ENCODE measurements at places on chromosomes 3 and 15.

- H3K4me1 ChIP-seq: peaks cover 33% of the 10 kb centered on the region
- DNase-seq: no peak
- H3K36me3 ChIP-seq: no peaks in the 10 kb centered on the region
- peak within 1 kb of the TSS; percentile 82 for H3K27ac ChIP-seq
- no peaks in the 10 kb centered on the region for H3K27me3 ChIP-seq
Measured at GRCh38 chr3:51967384-51968169, at the start of gene PCBP4. Gene PCBP4 (minus strand): TSS chr3:51967454. CDS start chr3:51961240, 6,214 bp downstream.

DNA sequence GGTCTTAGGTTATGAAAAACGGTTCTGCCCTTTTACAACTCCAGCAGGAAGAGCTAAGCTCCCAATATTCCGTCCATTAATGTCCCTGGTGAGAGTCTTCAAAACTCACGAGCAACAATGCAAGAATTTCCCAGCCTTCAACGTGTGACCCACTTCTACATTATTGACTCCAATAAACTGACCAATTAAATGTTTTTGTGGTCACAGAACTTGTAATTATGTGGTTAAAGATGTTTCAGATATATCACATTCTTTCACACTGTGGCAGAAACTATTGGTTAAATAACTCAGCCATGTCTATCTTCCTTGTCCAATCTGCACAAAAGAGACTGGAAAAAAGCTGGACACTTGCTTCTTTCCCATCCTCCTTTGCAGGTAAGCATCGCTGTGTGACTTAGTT, 286.6 kb upstream of the ADAMTS9 start:
- no peaks in the 10 kb centered on the region for H3K36me3 ChIP-seq
- no peak overlapping the region for H3K27ac ChIP-seq
- no peaks in the 10 kb centered on the region for H3K4me1 ChIP-seq

- no peaks in the 10 kb centered on the region for H3K36me3 ChIP-seq
- DNase-seq: no peak
- no peak overlapping the region for H3K4me3 ChIP-seq
- H3K27me3 ChIP-seq: no peaks in the 10 kb centered on the region
- H3K27ac ChIP-seq: peak overlapping the region; percentile 37
- peaks cover 12% of the 10 kb centered on the region for H3K4me1 ChIP-seq
Measured at GRCh38 chr15:81254277-81254915, 57.7 kb downstream of the IL16 start.

- H3K27ac ChIP-seq: peak overlapping the region; percentile 54
- no peaks in the 10 kb centered on the region for H3K36me3 ChIP-seq
- DNase-seq: no peak
Measured at GRCh38 chr3:194323785-194324735, 27.1 kb downstream of the CPN2 start.

DNA sequence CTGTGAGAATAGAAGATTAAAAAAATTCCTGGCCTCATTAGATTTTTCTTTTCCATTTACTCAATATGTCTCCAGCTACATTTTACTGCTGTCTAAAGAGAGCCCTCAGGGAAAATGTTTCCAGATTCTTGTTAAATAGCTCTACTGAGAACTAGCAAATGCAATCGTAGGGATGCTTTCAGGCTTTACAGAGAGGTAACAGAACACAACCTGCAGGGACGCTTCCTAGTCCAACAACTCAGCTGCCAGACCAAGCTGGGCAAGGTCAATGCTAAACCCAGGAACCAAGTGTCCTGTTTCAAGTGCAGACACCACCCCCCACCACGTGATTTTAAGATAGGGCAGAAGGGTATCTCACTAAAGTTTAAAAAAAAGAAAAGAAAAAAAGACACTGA, 25.2 kb downstream of the ARHGEF3 start:
- no peak overlapping the region for H3K27ac ChIP-seq
- H3K4me1 ChIP-seq: peaks cover 24% of the 10 kb centered on the region
- no peak overlapping the region for H3K4me3 ChIP-seq
- H3K27me3 ChIP-seq: no peaks in the 10 kb centered on the region

GRCh38 chr15:34241376-34242330, 16.8 kb downstream of the EMC4 start:
- no peaks in the 10 kb centered on the region for H3K27me3 ChIP-seq
- no peaks in the 10 kb centered on the region for H3K4me1 ChIP-seq
- H3K4me3 ChIP-seq: no peak overlapping the region
- DNase-seq: no peak
- H3K36me3 ChIP-seq: no peaks in the 10 kb centered on the region
- no peak overlapping the region for H3K27ac ChIP-seq

- no peak overlapping the region for H3K27ac ChIP-seq
- no peak overlapping the region for H3K4me3 ChIP-seq
- DNase-seq: no peak
- no peaks in the 10 kb centered on the region for H3K36me3 ChIP-seq
Measured at GRCh38 chr3:143222981-143223380, 103.4 kb downstream of the CHST2 start.

DNA sequence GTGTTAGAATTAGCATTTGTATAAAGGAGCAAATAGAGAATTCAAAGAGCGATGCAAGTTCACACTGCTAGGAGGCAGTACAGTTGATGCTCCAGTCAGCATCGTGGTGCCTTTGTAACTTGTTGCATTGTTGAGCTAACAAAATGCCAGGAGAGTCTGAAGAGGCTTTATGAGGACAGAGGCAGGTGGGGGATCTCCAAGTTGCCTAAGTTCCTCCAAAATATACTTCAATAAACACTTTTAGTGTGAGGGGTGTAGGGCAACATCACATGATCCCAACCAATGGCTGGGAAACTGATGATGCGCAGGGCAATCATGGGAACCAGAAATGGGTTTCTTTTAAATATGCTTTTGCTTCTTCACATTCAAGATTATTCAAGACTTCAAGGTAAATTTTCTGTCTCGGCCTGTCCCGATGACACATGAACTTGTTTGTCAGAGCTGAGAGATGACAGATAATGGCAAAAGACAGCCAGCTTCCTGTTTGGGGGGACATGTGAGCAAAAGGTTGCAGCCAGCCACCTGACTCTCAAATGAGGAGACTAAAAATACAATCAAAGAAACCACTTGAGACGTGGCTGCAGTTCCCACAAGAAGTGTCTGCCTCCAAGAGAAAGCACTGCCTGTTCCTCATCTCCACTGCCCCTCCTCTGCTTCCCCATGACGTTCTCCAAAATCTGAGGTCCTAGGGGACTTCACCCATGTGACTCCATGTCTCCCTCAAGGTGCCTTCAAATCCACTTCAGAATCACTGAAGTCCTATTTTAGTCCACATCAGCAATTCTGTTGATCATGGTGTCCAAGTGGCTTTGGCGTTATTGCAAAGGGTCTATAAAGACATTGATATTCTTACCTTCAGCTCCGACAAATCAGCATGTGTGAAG, 39.3 kb downstream of the KLHL6 start:
- H3K27me3 ChIP-seq: no peaks in the 10 kb centered on the region
- no peaks in the 10 kb centered on the region for H3K36me3 ChIP-seq
- no peak for DNase-seq
- H3K27ac ChIP-seq: no peak overlapping the region

DNA sequence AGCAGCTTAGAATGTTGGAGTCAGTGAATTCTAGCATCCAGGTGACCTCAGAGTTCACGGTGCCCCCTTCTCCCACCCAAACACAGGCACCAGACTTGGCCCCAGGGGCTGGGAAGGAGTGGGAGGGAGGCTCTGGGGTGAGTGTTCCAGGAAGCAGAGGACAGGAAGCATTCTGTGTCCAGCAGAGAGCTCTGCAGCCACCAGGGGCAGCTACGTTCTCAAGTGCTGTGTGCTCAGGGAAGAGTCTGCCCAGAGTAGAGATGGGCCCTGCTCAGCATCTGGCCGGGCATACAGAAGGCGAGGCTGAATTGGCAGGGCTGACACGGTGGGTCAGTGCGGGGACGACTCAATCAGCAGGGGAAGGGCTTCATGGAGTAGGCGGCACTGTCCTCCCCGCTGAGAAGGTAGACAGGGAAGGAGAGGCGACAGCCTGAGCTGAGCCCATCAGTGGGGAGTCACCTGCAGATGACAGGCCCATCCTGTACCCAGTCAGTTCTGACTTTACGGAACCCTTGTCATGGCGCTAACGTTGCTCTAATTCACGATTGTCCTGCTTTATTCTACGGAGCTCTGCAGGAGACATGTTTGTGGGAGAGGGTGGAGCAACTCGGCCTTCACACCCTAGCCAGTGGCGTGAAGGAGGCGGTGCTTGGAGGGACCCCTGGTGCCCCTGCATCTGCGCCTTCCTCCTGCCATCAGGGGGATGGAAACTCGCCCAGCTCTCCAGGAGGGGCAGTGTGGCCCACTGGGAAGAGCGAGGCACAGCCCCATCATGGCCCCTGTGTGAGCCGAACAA, 82.2 kb downstream of the C3orf70 start:
- H3K27me3 ChIP-seq: no peaks in the 10 kb centered on the region
- H3K4me3 ChIP-seq: no peak overlapping the region
- DNase-seq: no peak
- H3K4me1 ChIP-seq: no peaks in the 10 kb centered on the region

DNA sequence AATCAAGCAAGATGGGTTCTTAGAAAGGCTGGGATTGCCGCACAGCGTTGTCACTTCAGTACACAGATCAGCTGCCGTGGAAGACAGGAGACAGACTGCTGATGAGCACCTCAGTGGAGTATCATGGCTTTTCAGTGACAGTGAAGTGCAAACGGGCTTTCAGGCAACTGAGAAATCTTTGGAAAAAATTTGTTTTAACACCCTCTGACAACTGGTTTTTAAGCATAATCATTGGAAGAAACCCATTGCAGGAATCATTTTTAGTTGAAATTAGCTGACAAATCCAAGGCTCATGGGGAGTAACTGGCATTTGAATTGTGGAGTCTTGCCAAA, 418.8 kb downstream of the OTOL1 start:
- no peak overlapping the region for H3K27ac ChIP-seq
- no peak overlapping the region for H3K4me3 ChIP-seq
- H3K4me1 ChIP-seq: peaks cover 7% of the 10 kb centered on the region

- no peak for DNase-seq
- H3K4me1 ChIP-seq: no peaks in the 10 kb centered on the region
- H3K27ac ChIP-seq: no peak overlapping the region
- no peaks in the 10 kb centered on the region for H3K27me3 ChIP-seq
Measured at GRCh38 chr3:154197751-154198150, 76.6 kb downstream of the ARHGEF26 start.

- no peaks in the 10 kb centered on the region for H3K36me3 ChIP-seq
- no peak overlapping the region for H3K27ac ChIP-seq
- peaks cover 20% of the 10 kb centered on the region for H3K4me1 ChIP-seq
Measured at GRCh38 chr15:78617516-78617915, 3.3 kb downstream of the CHRNA3 start.

GRCh38 chr15:74906067-74906449, 593 bp downstream of the FAM219B start:
- no peak for DNase-seq
- peaks cover 43% of the 10 kb centered on the region for H3K4me1 ChIP-seq
- peaks cover 29% of the 10 kb centered on the region for H3K36me3 ChIP-seq

- H3K4me1 ChIP-seq: peaks cover 10% of the 10 kb centered on the region
- no peaks in the 10 kb centered on the region for H3K36me3 ChIP-seq
- no peak overlapping the region for H3K4me3 ChIP-seq
- no peak overlapping the region for H3K27ac ChIP-seq
Measured at GRCh38 chr3:134449277-134449676, 36.5 kb downstream of the ANAPC13 start.

DNA sequence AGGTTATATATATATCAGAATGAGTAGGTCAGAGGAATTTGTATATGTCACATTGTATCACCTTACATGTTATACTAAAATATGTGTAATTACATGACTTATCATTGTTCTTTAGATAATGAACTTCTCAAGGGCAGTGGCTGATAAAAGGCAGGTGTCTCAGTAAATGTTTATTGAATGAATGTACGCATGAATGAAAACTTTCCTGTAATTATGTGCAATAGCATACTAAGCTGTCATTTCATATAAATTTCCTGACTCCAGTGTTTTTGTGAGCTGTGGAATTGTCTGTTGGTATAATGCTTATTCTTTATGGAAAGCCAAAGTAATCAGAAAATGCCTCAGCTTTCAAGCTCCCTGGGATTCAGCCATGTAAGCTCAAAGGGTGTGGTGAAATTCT, 4.2 kb downstream of the TBC1D23 start:
- H3K4me1 ChIP-seq: peaks cover 73% of the 10 kb centered on the region
- H3K4me3 ChIP-seq: no peak overlapping the region
- DNase-seq: no peak
- no peaks in the 10 kb centered on the region for H3K27me3 ChIP-seq

DNA sequence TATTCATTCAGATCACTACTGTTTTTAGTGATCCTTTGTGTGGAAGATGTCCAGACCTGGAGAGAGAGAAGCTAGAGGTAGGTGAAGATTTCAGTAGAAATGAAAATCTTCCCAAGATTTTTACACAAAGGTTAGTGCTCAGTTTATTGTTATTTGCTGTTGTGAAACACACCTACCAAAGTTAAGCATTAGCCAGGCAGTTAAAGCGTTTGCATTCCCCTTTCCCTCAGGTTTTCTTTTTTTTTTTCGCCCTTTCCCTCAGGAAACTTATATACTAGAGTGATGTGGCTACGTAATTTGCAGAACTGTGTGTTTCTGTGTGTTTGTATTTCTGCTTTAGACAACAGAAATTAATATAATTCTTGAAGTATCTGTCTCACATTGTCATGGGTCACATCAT, 34.5 kb downstream of the USP3 start:
- H3K4me1 ChIP-seq: no peaks in the 10 kb centered on the region
- DNase-seq: no peak
- no peaks in the 10 kb centered on the region for H3K36me3 ChIP-seq
- H3K27me3 ChIP-seq: no peaks in the 10 kb centered on the region
- no peak overlapping the region for H3K4me3 ChIP-seq

DNA sequence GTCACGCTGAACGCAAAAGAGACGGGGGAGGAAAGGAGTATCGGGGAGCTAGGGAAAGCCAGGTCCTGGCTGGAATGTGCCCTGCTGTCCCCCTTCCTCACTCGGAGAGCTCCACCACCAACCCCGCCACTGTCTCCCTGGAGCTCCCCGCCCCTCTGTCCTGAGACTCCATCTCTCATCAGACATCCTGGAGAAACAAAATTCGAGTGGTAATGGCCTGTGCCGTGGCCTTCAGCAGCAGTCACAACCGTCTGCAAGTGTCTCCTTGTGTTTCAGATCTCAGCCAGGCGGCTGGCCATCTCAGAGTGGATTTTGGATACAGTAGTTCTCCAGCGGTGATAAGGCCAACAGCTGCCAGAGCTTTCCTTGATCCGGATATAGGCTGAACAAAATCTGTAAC, 76.9 kb downstream of the OCA2 start:
- no peak for DNase-seq
- no peak overlapping the region for H3K4me3 ChIP-seq
- no peak overlapping the region for H3K27ac ChIP-seq
- no peaks in the 10 kb centered on the region for H3K36me3 ChIP-seq
- H3K4me1 ChIP-seq: no peaks in the 10 kb centered on the region
- H3K27me3 ChIP-seq: no peaks in the 10 kb centered on the region

- no peak for DNase-seq
- no peaks in the 10 kb centered on the region for H3K36me3 ChIP-seq
- peaks cover 9% of the 10 kb centered on the region for H3K4me1 ChIP-seq
- no peak overlapping the region for H3K27ac ChIP-seq
- H3K4me3 ChIP-seq: no peak overlapping the region
Measured at GRCh38 chr15:70513819-70514218, 249.5 kb downstream of the UACA start.
